ENCODE measurements at places on chromosomes 5 and 9.

GRCh38 chr9:33146298-33146697 lies 20.8 kb downstream of the B4GALT1 start:
- no peak overlapping the region for H3K4me3 ChIP-seq
- peaks cover 52% of the 10 kb centered on the region for H3K4me1 ChIP-seq
- no peak overlapping the region for H3K27ac ChIP-seq
- no peak for DNase-seq

DNA sequence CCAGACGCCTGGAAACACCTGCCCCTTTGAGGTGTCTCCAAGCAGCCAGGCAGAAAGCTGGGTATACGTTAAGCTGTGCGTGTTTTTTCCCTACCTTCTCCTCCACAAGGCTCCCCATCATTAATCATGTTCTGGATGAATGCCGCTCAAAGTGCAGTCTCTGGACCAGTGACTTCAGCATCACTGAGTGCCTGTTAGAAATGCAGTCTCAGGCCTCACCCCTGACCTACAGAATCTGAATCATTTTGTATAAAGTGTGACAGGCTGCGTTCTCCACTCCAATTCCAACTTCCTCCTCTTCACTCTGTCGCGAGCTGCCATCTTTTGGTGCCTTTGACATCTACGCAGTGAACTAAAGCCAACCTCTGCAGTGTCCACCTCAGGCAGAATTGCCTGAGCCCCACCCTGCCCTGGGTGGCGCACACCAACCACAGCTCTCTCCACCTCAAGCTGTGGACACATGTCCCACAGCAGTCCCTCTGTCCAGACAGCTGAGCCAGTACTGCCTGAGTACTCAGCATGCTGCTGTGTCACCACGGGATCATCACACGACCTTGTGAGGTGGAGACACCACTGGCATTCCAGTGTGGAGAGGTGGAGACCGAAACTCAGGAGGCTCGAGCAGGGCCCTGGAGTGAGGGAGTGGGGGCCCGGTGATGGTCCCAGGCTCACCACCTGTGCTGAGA lies 14.2 kb downstream of the PTPN3 start:
- no peak overlapping the region for H3K4me3 ChIP-seq
- H3K36me3 ChIP-seq = no peaks in the 10 kb centered on the region
- H3K27ac ChIP-seq = peak overlapping the region; percentile 47
- peak; percentile 60 for DNase-seq

DNA sequence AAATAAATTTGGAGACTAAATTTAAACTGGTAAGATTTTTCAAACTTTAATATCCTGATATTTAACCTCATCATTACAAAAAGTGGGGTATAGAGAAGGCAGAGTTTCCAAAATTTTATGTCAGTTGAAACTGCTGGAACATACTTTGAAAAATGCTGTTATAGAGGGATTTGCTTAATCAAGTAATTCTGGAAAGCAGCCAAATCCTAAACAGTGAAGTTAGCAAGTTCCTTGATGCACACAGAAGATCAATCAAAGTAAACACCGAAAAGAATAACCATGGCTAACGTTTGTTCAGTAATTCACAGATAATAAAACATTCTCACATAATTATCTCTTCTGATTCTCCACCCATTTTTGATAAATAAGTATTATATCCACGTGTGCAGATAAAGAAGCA lies 8.1 kb upstream of the PRR16 start:
- no peak overlapping the region for H3K27ac ChIP-seq
- no peaks in the 10 kb centered on the region for H3K27me3 ChIP-seq
- no peaks in the 10 kb centered on the region for H3K36me3 ChIP-seq
- H3K4me1 ChIP-seq = peaks cover 3% of the 10 kb centered on the region
- DNase-seq = no peak

DNA sequence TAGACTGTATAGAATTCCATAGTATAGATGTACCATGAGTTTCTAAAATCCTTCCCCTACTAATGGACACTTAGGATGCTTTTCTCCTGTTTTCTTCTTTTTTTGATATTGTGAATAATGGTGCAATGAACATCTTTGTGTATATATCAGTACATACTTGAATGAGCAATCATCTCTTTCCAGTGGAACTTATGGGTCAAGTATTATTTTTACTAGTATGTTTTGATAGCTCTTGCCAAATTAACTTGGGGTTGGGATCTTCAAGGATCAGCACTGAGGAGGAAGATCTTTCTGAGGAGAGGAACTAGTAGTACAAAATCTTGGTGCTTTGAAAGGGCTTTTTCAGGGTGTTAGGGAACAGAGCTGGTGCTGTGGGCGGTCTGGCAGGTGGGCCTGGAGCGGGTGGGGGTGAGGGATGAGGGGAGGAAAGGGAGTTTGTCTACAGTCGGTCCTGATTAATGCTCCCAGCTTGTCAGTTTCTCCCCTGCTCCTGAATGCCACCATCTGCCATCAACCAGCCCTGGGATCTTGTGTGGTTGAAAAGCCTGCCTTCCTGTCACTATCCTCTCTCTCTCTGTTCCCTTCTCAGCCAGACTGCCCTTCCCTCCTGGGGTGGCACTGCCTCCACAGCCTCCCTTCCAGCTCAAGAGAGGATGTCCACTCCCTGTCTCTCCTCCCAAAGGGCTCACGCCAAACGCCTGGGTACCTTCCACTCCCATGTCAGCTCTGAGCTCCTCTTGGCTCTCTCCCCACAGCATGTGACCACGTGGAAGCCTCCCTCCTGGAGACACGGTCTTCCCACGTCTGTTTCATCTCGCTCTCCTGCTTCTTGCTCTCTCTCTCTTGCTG lies 185.9 kb downstream of the DAB2IP start:
- DNase-seq = no peak
- no peak overlapping the region for H3K27ac ChIP-seq
- no peaks in the 10 kb centered on the region for H3K36me3 ChIP-seq
- no peak overlapping the region for H3K4me3 ChIP-seq

GRCh38 chr5:53970475-53970874 lies 339.9 kb downstream of the ARL15 start:
- no peaks in the 10 kb centered on the region for H3K27me3 ChIP-seq
- H3K36me3 ChIP-seq = no peaks in the 10 kb centered on the region
- no peak for DNase-seq
- H3K4me1 ChIP-seq = no peaks in the 10 kb centered on the region
- H3K4me3 ChIP-seq = no peak overlapping the region

GRCh38 chr5:132301344-132302271 lies 7.4 kb downstream of the SLC22A4 start:
- H3K4me3 ChIP-seq = no peak overlapping the region
- DNase-seq = no peak
- no peaks in the 10 kb centered on the region for H3K36me3 ChIP-seq
- H3K27me3 ChIP-seq = no peaks in the 10 kb centered on the region
- peaks cover 14% of the 10 kb centered on the region for H3K4me1 ChIP-seq
- H3K27ac ChIP-seq = no peak overlapping the region

DNA sequence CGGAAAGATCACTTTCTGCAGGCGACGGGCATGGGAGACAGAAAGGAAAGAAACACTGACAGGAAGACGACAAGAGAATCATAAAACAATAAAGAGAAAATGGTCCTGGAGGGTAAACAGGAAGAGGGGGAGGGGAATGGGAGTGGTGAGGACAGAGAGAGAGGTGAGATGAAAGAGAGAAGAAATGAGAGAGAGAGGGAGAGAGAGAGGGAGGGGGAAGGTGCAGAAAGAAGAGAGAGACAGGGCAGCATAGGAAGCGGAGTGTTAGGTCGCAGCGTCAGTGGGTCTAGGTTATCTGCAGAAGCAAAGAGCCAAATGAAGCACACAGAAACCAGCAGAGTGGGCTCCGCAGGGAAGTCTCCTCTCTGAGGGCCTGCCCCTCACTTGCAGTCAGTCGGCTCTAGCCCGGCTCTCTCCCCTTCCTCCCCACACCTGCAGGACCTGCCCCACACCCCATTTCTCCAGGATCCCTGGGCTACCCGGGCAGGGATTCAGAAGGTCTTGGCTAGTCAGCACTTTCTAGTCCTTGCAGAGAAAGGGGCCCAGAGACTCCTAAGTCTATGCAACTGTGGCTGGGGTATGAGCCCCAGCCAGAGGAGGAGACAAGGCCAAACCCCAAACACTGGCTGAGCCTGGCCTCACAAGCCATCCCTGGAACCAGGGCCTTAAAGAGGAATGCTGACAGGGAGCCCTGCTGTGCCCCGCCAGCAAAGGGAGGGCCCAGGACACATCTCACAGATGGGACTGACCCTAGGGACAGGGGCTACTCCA lies 29.7 kb upstream of the MEIKIN start:
- no peaks in the 10 kb centered on the region for H3K36me3 ChIP-seq
- H3K27ac ChIP-seq = no peak overlapping the region
- H3K4me3 ChIP-seq = no peak overlapping the region
- no peak for DNase-seq
- no peaks in the 10 kb centered on the region for H3K27me3 ChIP-seq

All from kidney (tissue), 22 donors.